ENCODE measurements at places on chromosomes 11 and 22.

DNA sequence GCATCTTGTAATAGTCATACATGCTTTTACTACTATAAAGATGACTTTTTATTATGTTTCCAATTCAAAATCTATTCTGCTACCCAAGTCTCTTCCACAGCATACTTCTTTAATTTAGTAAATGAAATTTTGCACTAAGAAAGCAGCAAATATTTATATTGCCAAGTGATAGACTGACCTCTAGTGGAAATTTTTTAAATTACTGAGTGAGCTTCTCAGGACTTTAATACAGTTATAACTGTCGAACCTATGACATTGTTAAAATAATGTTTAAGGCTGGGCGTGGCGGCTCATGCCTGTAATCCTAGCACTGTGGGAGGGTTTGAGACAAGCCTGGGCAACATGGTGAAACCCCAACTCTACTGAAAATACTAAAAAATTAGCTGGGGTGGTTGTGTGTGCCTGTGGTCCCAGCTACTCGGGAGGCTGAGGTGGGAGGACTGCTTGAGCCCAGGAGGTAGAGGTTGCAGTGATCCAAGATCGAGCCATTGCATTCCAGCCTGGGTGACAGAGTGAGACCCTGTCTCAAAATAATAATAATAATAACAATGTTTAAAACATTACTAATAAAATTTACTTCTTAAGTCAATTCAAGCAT is 27.3 kb downstream of the STK33 start:
- DNase-seq: peak; percentile 53

DNA sequence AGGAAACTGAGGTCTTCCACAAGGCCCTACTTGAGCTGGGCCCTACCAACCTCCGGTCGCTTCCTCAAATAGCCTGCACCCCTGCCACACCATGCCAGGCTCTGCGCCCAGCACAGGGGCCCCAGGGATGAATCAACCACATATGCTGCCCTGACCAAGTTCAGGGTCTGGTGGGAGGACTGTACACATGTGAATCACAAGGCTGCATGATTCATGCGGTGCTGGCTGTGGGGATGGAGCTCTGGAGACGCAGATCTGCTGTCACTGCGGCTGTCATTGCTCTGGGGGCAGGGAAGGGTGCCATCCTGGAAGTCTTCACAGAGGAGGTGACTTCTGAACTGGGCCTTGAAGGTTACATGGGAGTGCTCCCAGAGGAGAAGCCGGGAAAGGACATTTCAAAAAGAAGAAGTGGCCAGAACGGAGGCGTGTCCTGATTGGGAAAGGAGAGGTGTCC is 21.5 kb downstream of the CYTH4 start:
- no peak for DNase-seq

GRCh38 chr11:121524233-121524631 is 71.5 kb upstream of the SORL1-AS1 start:
- no peak for DNase-seq

DNA sequence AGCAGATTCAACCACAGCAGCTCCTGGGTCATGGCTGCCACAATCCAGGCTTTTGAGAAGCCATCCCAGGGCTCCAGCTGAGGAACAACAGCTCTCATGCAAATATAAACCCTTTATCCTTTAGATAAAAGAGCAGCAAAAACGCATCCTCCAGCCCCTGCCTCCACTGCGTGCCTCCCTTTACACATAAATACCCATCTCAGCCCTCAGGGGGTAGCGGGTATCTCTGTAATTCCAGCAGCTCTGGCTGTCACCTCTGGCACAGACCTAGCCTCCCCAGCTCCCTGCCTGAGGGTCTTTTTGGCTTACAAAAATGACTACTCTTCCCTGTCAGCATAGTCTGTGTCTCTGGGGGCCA is 21.6 kb downstream of the LMO1 start:
- no peak for DNase-seq

GRCh38 chr11:69360606-69361005 is 66.7 kb downstream of the MYEOV start:
- DNase-seq: no peak

- no peak for DNase-seq
Measured at GRCh38 chr11:1820463-1821325, 14.1 kb upstream of the SYT8 start.

- DNase-seq: no peak
Measured at GRCh38 chr22:32951076-32951806, 106.9 kb downstream of the SYN3 start.

- DNase-seq: no peak
Measured at GRCh38 chr11:91173701-91174100, 950.9 kb upstream of the CHORDC1 start.

DNA sequence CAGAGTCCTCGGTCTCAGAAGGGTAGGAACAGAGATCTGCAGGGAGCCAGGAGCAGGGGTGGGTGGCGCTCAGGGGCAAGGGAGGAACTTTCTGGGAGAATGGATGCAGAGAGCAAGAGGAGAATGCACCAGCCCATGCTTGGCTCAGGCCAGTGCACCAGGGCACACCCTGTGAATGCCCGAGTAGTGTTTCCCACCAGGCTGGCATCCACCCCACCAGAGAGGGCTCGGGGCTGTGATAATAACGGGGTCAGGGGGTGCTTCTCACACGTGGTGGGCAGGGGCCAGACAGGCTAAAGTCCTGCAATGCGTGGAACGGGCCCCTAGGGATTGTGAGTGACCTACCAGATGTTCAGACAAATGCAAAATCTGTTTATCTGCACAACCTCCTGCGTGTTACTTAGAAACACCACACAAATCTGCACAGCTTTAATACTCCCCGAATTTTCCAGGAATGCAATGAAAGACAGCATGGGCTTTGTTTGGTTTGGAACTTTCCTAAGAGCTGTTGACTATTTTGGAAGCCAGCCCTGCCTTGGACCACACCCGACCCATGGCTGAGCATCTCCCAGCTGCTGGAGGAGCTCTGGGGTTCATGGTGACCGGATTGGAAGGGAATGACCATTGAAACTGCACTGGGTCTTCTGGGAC is 368.3 kb downstream of the SHANK2 start:
- no peak for DNase-seq

DNA sequence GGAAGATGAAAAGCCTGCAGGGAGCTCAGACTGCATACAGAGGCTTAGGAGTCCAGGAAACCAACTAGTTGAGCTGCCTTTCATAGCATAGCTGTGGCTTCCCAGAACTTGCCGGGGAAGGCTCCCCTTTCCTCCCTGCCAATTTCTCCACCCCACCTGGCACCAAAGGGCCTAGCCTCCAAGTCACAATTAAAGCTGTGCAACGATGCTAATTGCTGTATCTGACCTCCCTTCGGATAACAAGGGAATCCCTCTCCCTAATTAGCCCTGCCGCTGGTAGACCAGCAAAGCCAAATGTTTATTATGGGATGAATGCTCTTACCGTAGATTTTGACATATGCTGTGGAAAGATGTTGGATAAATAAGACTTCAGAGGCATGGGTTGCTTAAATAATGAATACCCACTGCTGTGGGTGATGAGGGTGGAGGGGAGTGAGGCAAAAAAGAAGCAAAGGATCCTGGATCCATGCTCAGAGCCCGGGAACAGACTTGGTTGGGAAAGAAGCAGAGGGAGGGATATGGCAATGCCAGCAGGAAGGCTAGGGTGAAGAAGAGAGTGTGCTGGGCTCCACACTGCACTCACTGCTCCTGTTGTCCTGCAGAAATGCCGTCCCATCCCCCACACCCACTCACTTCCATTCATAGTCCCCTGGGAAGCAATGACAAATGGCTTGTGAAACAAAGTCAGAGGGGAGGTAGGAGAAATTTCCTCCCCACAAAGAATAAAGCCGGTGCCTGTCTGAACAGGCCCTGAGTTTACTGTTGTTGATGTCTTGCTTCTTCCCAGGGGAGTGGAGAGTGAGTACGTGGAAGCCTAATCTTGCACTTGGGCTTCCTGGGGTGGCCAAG is 608.1 kb upstream of the CADM1 start:
- no peak for DNase-seq

DNA sequence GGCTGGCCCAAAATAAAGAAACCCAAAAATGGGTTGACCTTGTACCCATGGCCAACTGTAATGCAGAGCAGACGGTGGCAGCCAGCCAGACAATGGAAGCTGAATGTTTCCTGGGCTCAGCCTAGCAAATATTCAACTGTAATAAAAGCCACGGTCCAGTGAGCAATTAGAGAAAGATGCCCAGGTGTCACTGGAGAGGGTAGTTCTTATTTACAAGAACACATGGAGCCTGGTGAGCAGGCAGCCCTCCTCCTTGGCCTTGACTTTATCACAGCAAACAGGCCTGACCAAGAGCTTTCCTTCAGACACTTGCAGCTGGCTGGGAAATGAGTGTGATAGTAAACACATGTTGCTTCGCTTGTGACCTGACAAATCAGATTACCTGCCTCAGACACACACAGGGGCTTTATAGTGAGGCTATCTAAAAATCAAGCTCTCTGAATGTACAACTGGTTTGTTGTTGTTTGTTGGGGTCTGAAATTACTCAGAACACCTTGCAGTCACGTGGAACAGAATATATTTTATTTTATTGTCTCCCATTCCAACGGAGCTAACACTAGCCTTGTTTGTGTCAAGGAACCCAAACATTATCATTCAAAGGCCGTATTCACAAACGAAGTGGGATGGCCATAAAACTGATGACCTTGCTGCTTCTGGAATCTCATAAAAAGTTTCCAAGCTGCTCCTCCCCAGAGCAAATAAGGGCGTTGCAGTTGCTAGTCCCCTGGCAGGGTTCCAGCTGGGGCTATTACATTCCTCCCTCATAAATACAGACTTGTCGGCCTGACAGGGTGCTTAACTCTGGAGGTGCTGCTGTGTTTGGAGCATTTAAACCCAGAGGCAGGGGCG is 161.1 kb downstream of the BBOX1 start:
- peak; percentile 83 for DNase-seq

DNA sequence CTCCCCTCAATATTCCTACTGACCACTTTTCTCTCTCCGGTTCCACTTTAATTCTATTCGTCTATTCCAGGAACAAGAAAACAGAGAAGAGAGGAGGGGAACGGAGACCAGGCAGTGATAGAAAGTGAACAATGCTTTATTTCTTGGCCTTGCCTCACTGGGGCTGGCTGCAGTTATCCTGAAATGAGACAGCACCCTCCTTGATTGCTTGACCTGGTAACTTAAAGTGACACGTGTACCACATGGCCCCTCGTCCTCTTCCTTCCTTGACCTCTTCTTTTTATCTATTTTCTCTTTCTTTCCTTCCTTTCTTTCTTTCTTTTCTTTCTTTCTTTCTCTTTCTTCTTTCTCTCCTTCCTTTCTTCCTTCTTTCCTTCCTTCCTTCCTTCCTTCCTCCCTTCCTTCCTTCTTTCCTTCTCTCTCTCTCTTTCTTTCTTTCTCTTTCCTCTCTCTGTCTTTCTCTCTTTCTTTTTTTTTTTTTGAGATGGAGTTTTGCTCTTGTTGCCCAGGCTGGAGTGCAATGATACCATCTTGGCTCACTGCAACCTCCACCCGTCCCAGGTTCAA is 52.8 kb upstream of the CLMP start:
- no peak for DNase-seq

GRCh38 chr11:82183346-82183745 is 550.3 kb downstream of the FAM181B start:
- no peak for DNase-seq

GRCh38 chr22:44620129-44620840 is 81.7 kb upstream of the PRR5 start:
- DNase-seq: peak; percentile 18

DNA sequence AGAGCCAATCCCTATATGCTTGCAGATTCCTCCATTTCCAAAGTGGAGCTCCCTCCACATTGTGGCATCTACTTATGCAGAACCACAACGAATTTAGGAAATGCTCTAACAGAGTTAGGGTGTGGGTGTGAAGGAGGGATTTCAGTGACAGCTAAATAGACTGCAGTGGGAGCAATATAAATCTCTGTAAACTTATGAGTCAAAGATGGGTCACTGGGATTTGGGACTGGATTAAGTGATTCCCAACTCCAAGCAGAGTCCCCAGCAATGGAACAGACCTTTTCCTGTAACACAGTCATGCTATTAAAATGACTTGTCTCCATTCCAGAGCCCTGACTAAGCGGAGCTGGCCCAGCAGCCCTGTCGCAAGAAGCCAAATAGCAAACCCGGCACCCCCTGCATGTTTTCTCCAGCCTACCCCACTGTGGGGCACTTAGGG is 36.6 kb downstream of the RPL27A start:
- DNase-seq: no peak

DNA sequence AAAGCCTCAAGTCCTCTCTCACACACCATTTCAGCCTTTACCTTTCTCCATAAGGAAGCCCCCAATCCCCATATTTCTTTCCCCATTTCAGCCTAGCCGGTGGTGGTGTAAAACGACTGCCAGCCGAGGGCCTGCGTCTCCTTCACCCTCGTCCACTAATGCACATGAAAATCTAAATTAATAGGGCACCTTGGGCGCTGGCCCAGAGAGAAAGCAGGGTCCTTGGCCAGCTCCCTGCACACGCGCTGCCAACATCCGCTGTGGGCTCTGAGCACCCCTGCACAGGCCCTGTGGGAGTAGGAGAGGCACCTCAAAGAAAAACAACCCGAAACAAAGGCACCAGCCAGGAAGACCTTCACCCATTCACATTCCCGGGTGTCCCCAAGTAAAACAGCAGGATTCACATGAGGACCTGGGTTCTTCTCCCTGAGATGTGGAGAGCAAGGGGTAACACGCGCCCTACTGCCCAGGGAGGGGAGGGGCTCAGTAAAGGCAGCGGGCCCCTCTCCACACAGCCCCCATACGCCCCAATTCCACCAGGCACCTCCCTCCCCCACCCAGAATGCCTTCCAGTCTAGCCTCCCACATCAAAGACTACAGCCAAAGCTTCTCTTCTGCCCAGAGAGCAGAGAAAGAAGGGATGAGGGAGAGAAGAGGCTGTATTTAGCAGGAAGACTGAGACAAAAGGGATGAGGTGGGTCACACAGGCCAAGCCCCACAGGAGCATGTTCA is 79.0 kb downstream of the MICAL3 start:
- no peak for DNase-seq

DNA sequence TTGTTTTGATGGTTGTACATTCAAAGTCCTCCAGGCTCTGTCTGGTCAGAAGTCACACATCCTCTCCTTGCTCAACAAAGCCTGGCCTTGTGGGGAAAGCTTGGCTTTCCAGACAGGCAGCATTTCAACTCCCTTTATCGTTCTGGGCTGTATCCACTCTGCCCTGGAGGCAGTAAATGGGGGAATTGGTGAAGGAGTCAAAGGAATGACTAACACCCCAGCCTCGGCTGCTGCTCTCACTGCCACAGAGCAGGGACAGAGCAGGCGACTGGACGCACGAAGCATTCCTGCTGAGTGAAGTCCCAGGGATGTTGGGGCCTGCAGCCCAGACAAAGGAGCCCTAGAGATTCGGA is 52.8 kb downstream of the WNT11 start:
- DNase-seq: no peak
